H54 (cell line): ENCODE measurements at places on chromosomes 6 and 20.

DNA sequence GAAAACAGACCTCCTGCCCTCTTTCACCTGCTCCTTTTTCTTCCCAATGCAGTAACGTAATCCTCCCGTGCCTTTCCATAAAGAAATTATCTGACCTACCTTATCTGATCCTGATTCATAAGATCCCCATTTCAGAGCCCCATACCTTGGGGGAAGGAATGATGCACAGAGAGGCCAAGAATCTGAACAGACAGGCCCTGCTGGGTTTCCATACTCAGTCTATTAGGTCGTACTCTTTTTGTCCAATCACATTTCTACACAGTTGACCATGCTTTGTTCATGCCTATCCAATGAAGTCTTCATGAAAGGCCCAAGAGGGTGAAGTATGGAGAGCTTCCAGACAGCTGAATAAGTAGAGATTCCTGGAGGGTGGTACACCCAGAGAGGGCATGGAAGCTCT, 25.3 kb downstream of the SRPK1 start:
- no peak for DNase-seq

DNA sequence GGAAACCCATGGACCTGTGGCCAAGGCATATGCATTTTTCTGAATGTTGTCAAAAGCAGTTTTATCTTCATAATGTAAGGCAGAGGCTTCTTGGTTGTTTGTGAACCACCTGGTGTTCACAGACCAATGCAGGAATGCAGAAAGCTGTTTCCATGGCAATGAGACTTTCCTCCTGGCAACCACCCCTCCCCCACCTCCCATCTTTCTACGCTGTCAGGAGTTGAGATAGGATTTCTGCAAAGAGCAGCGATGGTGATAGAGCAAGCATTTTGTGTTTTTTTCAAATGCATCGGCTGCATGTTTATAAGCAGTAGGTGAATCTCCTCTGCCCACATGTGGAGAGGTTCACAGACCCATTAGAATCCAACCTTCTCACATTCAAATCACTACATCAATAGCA, 114.1 kb upstream of the SMLR1 start:
- no peak for DNase-seq

DNA sequence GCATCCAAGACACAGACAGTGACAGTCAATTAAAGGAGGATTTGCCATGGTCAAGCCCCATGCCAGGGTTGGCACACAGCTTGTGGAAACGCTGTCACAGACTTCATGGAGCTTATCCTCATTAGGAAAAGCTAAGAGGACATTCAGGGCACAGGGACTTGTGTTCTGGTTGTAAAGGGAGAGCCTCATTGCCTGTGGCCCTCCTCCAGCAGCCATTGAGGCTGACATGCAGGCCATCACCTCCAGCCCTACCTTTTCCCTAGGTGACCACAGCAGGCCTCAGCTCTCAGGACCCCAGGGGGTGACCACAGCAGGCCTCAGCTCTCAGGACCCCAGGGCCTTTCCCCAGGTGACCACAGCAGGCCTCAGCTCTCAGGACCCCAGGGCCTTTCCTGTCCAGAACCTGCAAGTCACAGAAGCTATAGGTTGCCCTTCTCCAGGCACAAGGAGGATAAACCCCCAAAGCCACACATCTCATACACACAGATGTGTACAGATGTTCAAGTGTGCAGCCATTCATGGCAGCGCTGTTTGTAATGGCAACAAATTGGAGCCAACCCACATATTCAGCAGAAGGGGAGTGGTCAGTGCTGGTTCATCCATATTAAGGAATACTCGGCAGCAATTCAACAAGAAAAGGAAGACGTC, 26.1 kb downstream of the DUSP22 start:
- DNase-seq: no peak

GRCh38 chr20:37311710-37312355, 22.4 kb downstream of the MANBAL start:
- no peak for DNase-seq

GRCh38 chr6:15504040-15504495, 158.8 kb downstream of the DTNBP1 start:
- DNase-seq: no peak

DNA sequence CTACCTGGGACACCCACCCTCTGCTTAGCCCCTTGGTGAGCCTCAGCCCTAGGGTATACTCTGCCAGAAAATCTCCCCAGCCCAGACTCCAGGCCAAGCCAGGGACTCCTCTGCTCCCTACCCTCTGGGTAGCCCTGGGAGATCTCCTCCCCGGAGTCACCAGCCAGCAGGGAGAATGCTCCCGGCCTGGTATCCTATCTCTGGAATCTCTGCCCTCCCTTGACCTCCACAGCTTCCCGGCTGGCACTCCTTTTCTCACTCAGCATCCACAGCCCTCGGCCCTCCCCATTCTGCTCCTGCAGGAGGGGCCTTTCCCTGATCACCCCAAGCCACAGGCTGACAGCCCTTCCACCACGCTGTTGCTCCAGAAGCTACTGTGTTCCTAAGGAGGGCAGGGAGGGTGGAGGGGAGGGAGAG, 22.6 kb downstream of the NOL4L start:
- DNase-seq: no peak

DNA sequence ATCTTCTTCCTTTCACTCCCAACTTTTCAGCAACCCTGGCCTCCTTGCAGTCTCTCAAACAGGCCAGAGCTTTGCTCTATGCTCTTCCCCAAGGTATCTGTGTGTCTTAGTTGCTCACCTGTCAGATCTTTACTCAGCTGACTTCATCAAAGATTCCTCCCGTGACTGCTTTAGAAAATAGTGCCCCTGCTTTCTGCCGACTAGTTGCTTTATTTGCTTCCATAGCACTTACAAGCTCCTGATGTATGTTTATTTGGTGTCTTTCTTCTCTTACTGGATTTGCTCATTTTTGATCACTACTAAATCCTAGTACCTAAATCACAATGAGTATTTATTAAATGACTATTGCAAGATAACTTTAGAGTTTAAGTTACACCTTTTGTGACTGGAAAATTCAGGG, 5.9 kb downstream of the NDUFAF5 start:
- DNase-seq: no peak
